ENCODE measurements at places on chromosomes 12 and 14.
A peak's percentile ranks its signal among the peaks of the same experiment; 100 is the strongest.

DNA sequence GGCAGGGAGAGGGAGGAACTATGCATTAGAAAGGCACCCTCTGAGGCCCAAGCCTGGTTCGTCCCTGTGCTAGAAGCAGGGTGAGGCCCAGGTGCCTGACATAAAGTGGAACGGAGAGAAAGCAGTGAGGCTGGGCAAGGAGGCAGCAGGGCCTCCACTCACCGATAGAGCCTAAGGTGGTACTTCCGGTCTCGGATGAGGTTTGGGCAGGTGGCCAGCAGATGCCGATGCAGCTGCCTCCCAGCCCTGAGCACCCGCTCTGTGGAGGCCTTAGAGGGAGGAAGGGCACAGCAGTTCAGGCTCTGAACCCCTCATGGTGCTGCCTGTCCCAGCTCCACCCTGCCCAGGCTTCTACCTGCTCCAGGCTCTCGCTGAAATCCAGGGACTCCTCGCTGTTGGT, 7.1 kb downstream of the RAPGEF3 start:
- no peak for DNase-seq

DNA sequence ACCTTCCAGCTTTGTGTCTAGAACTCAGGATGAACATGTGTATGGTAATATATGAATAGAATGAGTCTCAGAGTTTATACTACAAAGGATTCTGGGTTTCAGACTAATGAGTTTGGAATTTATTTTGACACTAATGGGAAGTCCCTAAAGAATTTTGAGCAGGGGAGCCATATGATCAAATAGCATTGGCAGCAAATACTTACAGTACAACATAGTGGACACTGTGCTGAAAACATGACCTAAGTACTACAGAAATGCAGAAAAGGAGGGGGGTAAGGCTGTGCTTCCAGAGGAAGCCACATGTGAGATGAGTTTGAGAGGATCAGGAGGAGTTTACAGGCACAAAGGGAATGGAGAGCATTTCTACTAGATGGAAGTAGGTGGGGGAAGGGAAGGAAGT, 225.8 kb downstream of the C12orf42 start:
- DNase-seq, result no peak

GRCh38 chr12:112599871-112600270, 181.1 kb downstream of the PTPN11 start:
- no peak for DNase-seq

GRCh38 chr12:104219361-104219892, 3.8 kb downstream of the TXNRD1 start:
- DNase-seq, result no peak

DNA sequence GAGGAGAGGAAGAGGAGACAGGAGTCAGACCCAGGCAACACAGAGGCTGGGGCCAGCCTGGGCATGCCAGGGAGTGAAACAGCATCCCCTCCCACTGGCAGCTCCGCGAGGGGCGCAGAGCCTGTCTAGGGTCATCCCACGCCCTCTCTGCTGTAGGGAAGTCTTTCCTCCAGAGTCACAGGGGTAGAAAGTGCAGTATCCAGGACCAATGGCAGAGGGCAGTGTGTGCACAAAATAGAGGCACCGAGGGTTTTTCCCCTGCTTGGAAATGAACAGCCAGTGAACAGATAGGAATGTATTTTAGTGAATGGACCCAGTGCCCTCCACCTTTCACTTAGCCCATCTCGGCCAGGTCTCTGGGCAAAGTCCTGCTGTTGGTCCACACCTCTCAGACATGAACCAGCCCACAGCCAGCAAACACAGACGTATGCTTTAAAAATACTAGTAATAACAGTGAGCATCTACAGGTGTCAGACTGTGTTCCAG, 9.4 kb upstream of the KRT74 start:
- peak; percentile 47 for DNase-seq
